Activated naive CD4-positive, alpha-beta T cell treated with anti-CD3 and anti-CD28 coated beads for 36 hours (primary cell): ENCODE measurements at places on chromosomes 2 and 18. TPM values are rescaled to one million over a fixed set of nuclear protein-coding genes. Genes with fewer than 3 reads are reported as not detected.
A peak's percentile ranks its signal among the peaks of the same experiment; 100 is the strongest.

DNA sequence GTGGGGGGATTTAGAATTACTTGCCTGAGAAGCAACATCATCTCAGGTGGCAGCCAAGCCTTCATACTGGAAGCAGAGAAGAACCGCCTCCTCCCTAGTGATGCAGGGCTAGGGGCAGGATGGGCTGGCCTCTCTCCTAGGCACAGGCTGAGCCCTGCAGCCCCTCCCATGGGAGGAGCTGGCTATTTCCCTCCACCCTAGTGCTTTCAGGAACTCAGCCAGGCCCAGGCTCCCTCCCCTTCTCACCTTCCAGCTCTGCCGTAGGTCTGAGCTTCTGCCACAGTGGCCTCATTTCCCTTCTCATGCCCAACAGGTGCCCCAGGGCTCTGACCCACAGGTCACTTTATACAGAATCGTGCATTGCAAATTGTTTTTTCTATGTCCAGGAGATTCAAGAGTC lies 31.0 kb downstream of the CENPA start:
- peaks cover 7% of the 10 kb centered on the region for H3K27me3 ChIP-seq
- H3K27ac ChIP-seq = no peak overlapping the region
- no peak for DNase-seq

DNA sequence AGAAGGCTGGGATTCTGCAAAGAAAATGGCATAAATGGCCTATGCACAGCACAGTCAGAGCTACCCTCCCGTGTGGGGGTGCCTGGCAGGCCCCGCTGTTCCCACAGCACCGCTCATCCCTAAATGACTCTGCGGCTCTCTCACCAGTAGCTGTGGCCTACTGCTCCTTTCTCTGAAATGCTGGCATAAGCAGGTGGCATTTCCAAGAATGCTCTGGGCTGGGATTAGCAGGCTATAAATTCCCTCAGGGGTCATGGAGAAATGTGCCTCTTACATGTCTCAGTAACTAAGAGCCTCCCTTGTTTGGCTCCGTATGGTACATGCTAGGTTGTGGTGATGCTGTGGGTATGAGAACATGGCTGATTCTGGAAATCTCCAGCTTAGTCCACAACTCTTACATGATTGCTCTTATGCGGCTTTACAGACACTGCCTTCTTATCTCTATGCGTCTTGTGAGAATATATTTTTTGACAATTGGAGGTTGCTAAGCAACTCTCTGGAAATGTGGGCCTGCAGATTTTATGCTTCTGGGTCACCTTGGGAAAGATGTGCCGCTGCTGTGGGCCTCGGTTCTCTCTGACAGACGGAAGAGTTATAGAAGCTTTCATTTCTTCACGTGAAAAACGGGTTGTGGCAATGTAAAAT lies 80.3 kb upstream of the GATA6 start:
- peaks cover 4% of the 10 kb centered on the region for H3K27me3 ChIP-seq
- H3K4me1 ChIP-seq = no peaks in the 10 kb centered on the region
- H3K36me3 ChIP-seq = no peaks in the 10 kb centered on the region
- no peak overlapping the region for H3K4me3 ChIP-seq
- no peak for DNase-seq

DNA sequence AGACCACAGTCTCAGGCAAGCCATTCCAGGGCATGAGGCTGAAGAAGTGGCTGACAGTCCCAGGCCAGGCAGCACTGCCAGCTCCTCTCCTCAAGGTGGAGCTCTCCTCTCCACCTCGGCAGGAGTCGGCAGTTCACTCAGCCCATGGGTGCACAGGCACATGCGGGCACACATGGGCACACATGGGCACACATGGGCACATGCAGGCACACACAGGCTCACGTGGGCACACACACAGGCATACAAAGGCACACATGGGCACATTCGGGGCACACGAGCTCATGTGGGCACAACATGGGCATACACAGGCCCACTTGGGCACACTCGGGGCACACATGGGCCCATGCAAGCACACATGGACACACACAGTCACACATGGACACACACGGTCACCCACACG lies 65.3 kb upstream of the TAF1B start:
- H3K36me3 ChIP-seq = no peaks in the 10 kb centered on the region
- H3K27me3 ChIP-seq = no peaks in the 10 kb centered on the region
- peak; percentile 42 for DNase-seq
- H3K27ac ChIP-seq = no peak overlapping the region
- H3K4me3 ChIP-seq = no peak overlapping the region
- H3K4me1 ChIP-seq = peaks cover 40% of the 10 kb centered on the region

DNA sequence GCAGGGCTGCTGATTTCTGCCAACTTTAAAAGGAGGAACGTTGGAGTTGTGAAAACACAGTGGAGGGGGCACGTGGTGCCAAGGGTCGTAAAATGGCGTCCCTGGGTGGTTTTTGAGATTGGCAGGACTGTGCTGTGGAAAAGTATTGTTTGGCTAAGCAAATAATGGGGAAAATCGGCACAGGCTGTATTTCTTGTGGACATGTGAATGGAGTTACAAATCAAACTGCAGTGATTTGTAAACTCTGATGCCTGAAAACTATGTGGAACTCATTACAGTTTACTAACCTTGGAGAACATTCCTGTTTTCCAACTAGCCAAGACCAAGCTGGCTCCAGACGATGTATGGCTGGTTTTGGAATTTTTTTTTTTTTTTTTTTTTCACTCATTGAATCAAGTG lies 68.7 kb downstream of the KCTD1 start:
- no peaks in the 10 kb centered on the region for H3K4me1 ChIP-seq
- peaks cover 1% of the 10 kb centered on the region for H3K36me3 ChIP-seq
- no peak overlapping the region for H3K4me3 ChIP-seq
- no peak for DNase-seq

- no peaks in the 10 kb centered on the region for H3K4me1 ChIP-seq
- no peaks in the 10 kb centered on the region for H3K36me3 ChIP-seq
- DNase-seq = no peak
- no peak overlapping the region for H3K27ac ChIP-seq
- H3K27me3 ChIP-seq = peaks cover 7% of the 10 kb centered on the region
Observed at GRCh38 chr2:198297350-198297749, 493.0 kb downstream of the PLCL1 start.

DNA sequence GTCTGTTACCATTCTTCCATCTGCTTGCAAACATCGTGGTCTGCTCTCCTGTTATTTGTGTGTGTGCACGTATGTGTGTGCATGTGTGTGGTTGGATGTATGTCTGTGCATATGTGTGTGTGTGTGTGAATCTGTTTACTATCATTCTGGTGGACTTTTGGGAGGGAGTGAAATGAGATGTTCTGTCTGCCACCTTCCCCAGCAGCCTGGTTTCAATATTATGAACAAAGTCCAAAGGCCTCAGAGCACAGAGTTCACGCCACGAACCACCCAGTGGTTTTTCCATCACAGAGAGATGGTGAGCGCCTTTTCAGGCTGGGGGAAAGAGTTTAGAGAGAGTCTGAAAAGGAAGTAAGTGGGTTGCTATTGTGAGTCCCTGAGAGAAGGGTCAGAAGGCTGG lies 67.1 kb upstream of the YWHAQ start:
- H3K36me3 ChIP-seq = no peaks in the 10 kb centered on the region
- H3K4me1 ChIP-seq = peaks cover 20% of the 10 kb centered on the region
- no peak overlapping the region for H3K4me3 ChIP-seq
- no peak for DNase-seq
- no peaks in the 10 kb centered on the region for H3K27me3 ChIP-seq

GRCh38 chr2:121213386-121213785 lies 71.6 kb downstream of the TFCP2L1 start:
- H3K27me3 ChIP-seq = no peaks in the 10 kb centered on the region
- H3K4me3 ChIP-seq = no peak overlapping the region
- no peak overlapping the region for H3K27ac ChIP-seq
- no peak for DNase-seq
- H3K36me3 ChIP-seq = no peaks in the 10 kb centered on the region

- H3K27me3 ChIP-seq = no peaks in the 10 kb centered on the region
- no peaks in the 10 kb centered on the region for H3K4me1 ChIP-seq
- H3K36me3 ChIP-seq = no peaks in the 10 kb centered on the region
- H3K4me3 ChIP-seq = no peak overlapping the region
- no peak overlapping the region for H3K27ac ChIP-seq
Observed at GRCh38 chr2:132729522-132729921, 59.5 kb upstream of the LYPD1 start.

DNA sequence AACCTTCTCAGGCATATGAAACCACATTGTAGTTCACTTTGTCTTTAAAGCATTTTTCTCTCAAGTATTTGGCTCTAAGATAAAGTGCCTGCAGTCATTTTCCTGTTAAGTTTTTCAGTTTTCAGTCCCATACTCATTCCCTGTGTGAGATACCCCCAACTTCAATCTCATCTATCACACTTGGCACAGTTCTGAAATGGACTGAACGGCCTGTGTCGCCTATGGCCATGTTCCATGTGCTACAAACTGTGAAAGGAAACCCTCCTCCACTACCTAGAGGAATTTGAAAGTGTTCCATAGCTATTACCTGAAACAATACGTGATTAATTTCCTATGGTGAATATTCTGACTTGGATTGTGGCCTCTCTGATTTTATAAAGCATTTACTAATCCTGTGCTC lies 319.1 kb downstream of the CTNNA2 start:
- H3K4me3 ChIP-seq = no peak overlapping the region
- H3K27me3 ChIP-seq = no peaks in the 10 kb centered on the region
- no peak for DNase-seq
- no peaks in the 10 kb centered on the region for H3K36me3 ChIP-seq
- no peak overlapping the region for H3K27ac ChIP-seq
- H3K4me1 ChIP-seq = no peaks in the 10 kb centered on the region

DNA sequence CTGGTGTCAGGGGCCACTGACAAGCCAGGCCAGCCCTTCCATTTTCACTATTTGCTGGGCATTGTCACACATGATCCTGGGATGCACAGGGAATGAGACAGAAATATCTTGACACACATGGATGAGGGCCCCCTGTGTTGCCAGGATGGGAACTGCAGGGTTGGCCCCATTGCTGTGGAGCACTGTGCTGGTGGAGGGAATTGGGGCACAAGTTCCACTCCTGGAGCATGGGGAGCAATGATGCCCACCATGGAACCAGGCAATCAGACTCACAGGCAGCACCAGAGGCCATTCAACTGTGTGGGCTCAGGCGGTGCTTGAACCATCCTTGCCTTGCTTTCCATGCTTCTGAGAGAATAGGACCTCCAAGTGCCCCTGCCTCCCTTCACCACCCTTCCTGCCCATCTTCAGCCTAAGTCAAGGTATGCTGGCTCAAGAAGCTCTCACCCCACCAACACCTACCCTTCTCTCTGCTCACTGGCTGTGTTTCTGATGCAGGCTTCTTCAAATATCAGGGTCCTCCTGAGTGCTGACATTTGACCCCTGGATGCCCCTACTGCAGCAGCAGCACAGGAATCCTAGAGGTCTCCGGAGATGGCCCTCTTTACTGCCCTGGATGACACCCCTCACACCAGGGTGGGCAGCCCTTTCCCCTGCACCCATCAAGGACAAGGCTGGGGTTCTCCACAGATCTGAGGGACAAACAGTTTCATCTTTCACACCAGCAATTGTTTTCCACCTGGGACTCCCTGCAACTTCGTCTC lies 11.0 kb downstream of the ADRA2B start:
- peak; percentile 1 for DNase-seq
- no peaks in the 10 kb centered on the region for H3K27me3 ChIP-seq
- H3K27ac ChIP-seq = no peak overlapping the region
- H3K4me1 ChIP-seq = no peaks in the 10 kb centered on the region
- H3K36me3 ChIP-seq = peaks cover 2% of the 10 kb centered on the region

Gene TTLL4
- 24.7 TPM for total RNA-seq

Gene LTBP1
- 0.14 TPM for total RNA-seq

Gene AFF3
- 2.1 TPM for total RNA-seq

Gene ANO7
- total RNA-seq = 0.57 TPM
